ENCODE measurements at places on chromosomes 6 and 20.

DNA sequence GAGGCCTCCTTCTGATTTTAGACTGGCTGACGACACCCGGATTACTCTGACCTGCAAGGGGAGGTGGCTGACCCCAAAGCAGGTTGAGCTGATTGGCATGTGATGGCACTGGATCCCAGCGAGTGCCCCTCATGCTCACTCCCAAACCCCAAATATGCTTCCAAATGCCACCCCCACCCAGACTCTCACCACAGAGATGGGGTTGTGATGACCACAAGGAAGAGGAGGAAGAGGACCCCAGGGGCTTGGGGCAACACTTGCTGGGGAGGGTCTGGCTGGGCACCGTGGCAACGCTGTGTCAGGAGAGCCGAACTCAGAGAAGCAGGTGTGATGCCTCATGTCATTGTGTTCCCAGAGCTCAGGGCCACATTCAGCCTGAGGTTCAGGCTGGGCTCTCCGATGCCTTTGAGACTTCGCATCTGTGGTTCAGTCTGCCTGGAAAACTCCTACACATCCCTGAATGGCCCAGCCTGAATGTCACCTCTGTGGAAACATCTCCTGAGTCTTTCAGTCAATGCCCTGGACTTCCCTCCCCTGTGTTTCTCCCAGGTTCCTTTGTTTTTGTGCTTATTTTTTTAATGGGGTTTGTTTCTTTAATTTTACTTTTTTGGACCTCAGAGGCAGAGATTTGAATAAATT lies 169.1 kb upstream of the PMEPA1 start:
- no peak for DNase-seq

GRCh38 chr6:91304521-91304920 lies 717.6 kb upstream of the MAP3K7 start:
- no peak for DNase-seq

- DNase-seq: no peak
These were observed 260.9 kb downstream of the TENT5A start for GRCh38 chr6:81491454-81492101.

- DNase-seq: no peak
These were observed 31.8 kb downstream of the CST9L start for GRCh38 chr20:23536328-23536974.

DNA sequence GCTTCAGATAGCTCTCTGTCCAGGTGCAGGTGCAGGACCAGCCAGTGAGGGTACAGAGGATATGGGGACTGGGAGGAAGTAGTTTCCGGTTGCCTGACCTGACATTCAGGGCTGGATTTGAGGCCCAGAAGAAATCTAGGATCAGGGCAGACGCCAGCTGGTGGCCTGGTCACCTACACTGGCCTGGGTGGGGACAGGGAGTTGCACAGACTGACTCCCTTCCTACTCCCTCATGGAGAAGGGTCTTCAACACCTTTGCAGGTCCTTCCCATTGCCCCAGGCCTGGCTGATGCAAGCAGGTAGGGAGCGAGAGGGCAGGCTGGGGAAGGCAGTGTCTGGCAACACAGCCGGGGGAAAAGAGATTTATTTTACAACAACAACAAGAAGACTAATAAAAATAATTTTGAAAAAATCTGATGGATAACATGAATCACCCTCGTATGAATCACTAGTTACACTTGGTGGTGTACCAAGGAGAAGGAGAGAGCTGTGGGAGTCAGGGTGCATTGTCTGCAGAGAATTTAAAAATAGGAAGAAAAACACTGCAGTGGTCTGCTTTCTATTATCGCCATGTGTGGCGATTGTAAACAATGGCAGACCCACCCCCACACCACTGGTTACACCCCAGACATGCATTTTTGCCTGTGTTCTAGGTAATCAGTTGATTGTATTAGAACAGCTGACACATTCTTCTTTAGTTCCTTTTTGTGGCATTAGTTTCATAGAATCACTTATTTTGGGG lies 62.3 kb upstream of the SNX9 start:
- DNase-seq: no peak

DNA sequence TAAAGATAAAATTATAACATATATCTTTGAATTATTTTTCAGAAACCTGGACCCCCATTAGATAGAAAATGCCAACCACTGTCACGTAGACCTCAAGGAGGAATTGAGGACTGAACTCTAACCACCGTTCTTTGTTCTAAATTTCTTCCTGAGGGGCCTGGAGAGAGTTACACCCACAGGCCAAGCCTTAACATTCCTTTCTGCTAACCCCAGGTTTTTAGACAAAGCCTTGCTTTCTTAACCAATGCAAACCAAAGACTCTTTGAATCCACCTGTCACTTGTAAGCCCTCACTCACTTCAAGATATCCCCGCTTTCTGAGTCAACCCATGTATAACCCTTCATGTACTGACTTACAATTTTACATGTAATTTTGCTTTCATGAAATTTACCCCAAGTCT lies 41.0 kb downstream of the SNX14 start:
- DNase-seq: no peak

- no peak for DNase-seq
These were observed 17.0 kb downstream of the RNASET2 start for GRCh38 chr6:166939345-166939744.

DNA sequence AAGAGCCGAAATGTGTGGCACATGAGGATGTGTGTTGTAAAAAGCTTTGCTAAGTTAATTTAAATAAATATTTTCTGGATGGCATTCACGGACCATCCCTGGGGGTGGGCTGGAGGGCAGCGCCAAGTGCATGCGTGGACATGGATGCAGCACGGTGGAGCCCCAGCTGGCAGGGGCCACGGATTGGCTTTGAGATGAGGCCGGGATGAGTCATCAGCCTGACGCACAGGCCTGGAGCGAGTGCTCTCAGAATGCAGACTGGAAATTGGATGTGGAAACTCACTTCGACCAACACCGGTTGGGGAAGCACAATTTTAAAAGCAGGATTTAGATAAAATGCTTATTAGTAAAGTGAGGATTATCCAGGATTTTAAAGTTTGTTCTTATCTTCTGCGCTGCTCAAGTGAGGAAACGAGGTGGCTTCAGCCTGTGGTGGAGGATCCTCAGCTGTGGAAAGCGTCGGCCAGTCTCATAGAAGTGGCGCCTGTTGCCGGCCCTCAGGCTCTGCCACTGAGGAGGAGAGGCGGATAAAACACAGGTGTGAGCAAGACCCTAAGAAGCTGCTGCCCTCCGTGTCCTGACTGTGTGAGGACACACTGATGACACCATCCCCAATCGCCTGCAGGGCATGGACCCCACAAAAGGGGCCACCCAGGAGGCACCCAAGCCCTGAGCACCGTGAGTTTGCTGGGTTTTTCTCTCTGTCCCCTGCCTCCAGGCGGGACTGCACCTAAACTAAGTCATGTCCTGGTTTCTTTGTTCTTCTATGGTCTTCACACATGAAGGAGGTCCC lies 279.7 kb downstream of the CDH4 start:
- DNase-seq: no peak

DNA sequence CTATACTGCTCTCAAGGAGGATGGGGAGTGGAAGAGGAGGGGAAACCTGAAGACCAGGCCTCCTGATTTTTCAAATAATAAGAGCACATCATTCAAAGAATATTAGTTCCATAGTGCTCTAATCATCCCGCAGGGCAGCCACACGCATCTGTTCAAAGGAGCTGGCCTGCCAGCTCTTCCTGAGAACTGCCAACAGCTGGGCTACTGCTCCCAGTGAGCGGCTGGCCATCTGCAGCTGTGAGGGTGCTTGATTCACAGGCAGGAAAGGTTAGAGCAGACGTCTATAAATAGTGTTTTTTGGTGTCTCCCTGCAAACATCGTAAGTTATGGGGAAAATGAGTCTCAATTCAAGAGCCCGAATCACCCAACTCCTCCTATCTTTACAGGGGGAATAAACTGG lies 17.3 kb downstream of the NSFL1C start:
- DNase-seq: no peak

- peak; percentile 74 for DNase-seq
These were observed 8.5 kb downstream of the TRIM15 start for GRCh38 chr6:30171677-30172471.

DNA sequence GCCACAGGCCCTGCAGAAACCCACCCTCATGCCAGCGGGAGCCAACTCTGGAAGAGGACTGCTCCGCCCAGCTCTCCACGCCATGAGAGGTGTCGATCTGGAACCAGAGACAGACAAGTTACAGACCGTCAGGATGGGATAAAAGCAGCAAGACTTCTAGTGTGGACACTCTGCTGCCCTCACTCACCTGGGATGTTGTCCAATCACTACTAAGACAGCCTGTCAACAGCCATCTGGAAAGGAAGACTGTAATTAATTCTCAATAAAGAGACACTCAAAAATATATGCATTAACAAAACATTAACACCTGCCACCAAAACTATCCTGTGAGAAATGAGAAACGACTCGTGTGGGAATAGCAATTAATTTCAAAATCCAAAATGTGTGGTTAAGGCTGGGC lies 28.3 kb downstream of the SLC2A4RG start:
- DNase-seq: no peak

GRCh38 chr6:133682506-133683307 lies 206.2 kb upstream of the TCF21 start:
- DNase-seq: no peak

- DNase-seq: peak; percentile 43
These were observed 44.0 kb upstream of the TRAM2 start for GRCh38 chr6:52620906-52621190.

DNA sequence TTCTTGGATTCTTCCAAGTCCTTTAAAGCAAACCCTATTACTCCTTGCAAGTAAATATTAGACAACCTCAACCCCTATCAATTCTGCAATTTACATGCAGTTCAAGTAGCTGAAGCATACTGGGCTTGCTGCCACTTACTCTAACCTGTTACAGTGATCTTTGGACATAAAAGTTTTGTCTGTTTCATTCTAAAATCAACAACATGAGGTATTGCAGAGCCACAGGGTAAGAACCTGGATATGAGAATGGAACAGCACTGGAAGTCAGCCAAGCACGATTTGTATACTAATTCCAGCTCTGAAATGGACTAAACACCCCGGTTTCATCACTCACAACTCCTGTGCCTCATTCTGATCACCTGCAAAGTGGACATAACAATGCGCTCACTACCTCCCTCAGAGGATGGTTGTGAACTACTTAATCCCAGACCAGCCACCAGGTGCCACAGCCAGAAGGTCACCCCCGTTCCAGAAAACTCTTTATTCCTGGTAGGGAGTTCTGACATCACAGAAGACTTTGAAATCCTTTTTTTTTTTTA lies 270.0 kb downstream of the ADGB start:
- peak; percentile 44 for DNase-seq

DNA sequence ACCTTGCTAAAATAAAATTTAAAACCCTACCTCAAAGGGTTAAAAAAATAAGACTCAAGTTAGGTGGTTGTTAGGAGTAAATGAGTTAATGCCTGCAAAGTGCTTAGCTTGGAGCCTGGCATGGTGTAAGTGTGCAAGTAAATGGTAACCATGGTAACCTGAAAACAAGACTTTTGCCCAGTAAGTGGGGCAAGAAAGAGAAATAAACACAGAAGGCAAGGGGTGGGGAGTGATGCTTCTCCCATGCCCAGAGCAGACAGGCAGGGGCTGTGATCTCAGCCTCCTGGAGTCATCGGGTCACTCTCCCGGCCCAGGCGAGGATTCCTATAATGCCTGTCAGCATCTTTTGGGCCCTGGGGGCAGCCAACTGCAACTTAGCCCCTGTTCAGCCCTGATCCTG lies 59.2 kb upstream of the SLC32A1 start:
- DNase-seq: no peak

GRCh38 chr6:145090801-145091585 lies 644.3 kb downstream of the EPM2A start:
- no peak for DNase-seq

- DNase-seq: no peak
These were observed 15.4 kb downstream of the FNDC1 start for GRCh38 chr6:159184559-159184958.

- no peak for DNase-seq
These were observed 13.5 kb upstream of the MLIP start for GRCh38 chr6:54097753-54098152.

GRCh38 chr6:126826166-126826714 lies 292.2 kb upstream of the RSPO3 start:
- DNase-seq: no peak

- DNase-seq: no peak
These were observed 62.3 kb downstream of the RIPOR3 start for GRCh38 chr20:50628853-50629669.

GRCh38 chr6:104579310-104579863 lies 280.3 kb downstream of the HACE1 start:
- DNase-seq: no peak

- no peak for DNase-seq
These were observed 71.1 kb downstream of the CEP162 start for GRCh38 chr6:84156306-84156705.

DNA sequence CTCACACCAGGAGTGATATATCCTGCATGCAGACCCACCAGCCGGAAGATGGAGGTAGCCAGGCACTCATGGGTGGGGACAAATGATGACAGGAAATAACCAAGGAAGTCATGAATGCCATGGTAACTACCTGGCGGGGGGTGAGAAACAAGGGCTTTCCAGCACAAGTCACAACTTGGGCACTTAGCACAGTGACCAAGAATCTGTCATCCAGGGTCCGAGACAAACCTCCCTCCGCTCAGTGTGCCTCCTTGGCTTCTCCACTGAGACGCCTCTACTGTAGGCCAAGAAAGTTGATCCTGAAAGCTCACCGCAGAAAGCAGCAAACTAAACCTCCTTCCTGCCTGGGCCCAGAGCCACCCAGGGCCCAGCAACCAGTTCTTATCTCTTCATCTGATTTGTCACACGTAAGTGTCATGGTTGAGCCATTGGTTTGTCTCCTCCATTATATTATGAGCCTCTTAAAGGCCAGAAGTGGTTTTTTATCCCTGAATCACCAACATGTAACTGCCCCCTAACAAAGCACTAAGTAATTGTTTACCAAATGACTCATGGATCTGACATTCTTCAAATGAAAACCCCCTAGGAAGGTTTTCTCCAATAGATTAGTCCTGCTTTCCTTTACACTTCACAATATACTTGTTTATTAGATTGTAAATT lies 84.3 kb upstream of the TAB2 start:
- no peak for DNase-seq

DNA sequence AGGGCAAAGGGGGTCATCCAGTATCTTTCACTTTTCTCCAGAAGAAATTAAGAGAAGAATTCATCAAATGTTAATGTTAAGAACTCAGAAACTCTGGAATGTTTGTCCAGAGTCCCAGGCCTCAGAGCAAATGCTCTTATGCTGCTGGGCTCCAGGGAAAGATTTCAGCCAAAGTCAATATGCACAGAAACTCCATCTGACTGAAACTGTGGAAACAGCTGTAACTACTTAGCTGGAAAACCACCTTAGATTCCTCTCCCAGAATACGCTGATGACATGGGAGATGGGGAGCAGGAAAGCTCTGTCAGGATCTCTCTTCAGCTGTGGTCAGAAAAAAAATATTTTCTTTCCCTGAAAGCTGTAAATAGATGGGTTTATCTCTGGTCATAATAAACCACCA lies 559.6 kb downstream of the RFPL4B start:
- DNase-seq: no peak

- DNase-seq: no peak
These were observed 103.5 kb upstream of the AKAP12 start for GRCh38 chr6:151136141-151136755.

GRCh38 chr6:14660806-14661579 lies 543.4 kb downstream of the CD83 start:
- DNase-seq: peak; percentile 19
